Endothelial cell of umbilical vein (primary cell): ENCODE measurements at places on chromosomes 6 and 20. TPM values are rescaled to one million over a fixed set of nuclear protein-coding genes. Genes with fewer than 3 reads are reported as not detected.
A peak's percentile ranks its signal among the peaks of the same experiment; 100 is the strongest.

- no peak for DNase-seq
Measured at GRCh38 chr6:141848029-141848890, 284.5 kb upstream of the GJE1 start.

WFDC10B gene
- not detected in 2 replicates for total RNA-seq

DNA sequence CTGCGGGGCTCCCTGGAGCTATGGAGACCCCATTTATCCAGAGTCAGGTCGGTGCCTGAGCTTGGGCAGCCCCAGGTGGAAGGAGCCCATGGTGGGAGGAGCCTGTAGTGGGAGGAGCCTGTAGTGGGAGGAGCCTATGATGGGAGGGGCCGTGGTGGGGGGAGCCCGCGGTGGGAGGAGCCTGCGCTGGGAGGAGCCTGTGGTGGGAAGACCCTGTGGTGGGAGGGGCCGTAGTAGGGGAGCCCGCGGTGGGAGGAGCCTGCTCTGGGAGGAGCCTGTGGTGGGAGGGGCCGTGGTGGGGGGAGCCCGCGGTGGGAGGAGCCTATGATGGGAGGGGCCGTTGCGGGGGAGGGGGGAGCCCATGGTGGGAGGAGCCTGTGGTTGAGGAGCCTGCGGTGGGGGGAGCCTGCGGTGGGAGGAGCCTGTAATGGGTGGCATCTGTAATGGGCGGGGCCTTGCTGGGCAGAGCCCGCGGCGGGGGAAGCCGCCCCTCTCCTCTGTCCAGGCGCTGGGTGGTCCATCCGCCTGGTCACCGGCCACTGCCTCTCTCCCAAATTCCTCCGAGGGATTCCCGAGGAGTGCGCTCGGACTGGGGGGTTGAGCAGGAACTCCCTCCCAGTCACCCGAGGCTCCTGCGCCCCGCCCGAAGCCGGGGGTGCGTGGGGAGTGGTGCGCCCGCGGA, 567 bp upstream of the FNDC11 start:
- peak; percentile 84 for DNase-seq

TAB2 gene
- 34.2 and 37.4 TPM in 2 replicates for total RNA-seq

DNA sequence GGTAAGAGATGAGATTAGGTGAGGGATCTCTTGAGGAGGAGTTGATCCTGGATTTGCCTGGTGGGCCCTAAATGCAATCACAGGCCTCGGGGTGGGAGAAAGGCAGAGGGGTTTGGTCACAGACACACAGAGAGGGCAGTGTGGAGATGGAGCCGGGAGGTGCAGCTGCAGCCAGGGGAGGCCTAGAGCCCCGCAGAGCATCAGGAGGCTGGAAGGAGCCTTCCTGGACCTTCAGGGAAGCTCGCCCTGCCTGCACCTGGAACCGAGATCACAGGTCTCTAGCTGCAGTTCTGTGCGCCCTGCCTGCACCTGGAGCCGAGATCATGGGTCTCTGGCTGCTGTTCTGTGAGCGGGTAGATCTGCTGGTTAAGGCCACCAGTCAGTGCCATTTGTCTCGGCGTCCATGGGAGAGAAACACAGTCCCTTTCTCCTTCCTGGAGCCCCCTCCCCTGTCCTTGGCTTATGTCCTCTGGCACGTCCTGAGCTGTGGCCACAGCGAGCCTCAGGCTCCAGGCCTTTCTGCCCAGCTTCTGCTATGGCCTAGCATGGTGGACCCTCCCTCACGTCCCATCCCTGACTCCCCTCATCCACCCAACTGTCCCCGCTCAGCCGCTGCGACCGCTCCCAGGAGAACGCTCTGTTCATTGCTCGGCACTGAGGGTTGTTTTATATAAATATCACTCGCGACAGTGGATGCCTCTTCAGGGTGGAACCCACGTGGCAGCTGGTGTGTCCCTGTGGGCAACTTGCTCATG, 112.0 kb downstream of the DACT2 start:
- DNase-seq = no peak

ALDH5A1 gene
- total RNA-seq = 1.1 and 1.8 TPM in 2 replicates

ATP6V1G2 gene
- 0.84 and 1.4 TPM in 2 replicates for total RNA-seq

DNA sequence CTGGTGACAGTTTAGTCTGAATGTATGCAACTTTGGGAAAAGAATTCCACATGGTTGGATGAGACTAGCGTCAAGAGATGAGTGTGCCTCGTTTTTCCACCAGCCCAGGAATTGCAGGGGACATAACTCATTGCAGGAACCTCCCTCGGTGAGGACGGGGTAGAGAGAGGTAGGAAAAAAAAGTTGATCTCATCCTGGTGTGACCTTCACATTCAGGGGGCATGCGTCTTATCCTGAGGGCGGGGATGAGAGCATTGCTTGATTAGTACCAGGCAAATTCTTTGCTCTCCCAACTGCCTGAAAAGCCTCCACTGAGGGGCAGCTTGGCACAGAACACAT, 11.8 kb downstream of the TLDC2 start:
- DNase-seq = no peak

- DNase-seq = no peak
Measured at GRCh38 chr6:78110641-78111040, 457.8 kb downstream of the MEI4 start.

DNA sequence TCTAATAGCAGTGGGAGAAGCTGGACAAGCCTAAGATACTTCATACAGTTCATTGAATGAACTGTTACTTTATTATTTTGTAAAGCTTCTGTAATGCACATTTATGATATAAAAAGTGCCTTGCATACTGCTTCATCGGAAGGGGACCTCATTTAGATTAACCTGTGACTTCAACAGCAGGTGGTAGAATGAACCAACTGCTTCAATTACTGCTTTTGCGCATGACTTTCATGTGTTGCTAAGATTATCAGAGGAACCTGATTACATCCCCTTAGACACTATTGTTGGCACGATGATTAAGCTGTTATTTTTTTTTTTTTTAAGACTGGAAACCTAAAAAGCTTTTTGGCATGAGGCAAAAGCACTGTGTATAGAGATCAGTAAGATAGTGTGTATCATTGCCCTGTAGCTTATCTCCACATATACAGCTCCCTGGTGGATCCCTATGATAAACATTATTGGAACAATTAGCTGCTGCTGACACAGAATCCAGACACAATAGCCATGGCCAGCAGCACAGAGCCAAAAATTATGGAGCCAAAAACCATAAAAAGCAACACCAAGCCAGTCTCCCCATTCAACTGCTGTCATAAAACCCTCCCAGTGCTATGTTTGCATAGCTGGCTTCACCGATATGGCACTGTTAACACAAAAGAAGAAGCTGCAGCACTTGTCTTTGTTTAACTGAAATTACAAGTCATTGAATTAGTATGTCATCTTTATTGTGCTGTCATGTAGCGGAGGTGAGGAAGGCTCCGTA, 731.6 kb upstream of the MMS22L start:
- DNase-seq = no peak

DNA sequence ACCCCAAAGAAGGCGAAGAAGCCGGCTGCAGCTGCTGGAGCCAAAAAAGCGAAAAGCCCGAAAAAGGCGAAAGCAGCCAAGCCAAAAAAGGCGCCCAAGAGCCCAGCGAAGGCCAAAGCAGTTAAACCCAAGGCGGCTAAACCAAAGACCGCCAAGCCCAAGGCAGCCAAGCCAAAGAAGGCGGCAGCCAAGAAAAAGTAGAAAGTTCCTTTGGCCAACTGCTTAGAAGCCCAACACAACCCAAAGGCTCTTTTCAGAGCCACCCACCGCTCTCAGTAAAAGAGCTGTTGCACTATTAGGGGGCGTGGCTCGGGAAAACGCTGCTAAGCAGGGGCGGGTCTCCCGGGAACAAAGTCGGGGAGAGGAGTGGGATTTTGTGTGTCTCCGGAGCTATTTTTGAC, 69.6 kb downstream of the HFE start:
- no peak for DNase-seq

DNA sequence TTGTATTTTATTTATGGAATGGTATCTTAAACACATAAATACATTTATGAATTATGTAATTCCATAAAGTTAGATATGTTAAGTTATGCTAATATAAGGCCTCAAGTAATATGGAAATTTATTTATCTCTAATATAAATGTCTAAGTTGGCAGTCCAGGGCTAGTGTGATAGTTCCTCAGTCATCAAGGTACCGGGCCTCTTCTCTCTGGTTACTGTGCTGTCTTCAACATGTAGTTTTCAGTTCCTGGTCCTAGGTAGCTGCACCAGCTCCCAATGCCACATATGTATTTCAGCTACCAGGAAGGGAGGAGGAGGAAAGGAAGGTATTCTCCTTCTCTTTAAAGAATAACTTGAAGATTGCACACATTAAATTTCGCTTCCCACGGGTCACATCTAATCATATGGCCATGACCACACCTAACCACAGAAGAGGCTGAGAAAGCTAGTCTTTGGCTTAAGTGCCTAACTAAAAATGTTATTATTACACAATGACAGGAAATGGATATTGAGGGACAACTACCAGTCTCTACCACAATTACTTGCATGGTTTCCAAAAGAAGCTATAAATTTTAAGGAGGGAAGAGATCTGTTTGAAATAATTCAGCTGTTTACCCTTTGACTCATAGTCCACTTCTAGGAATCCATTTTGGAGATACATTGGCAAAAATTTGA, 68.6 kb downstream of the BCKDHB start:
- no peak for DNase-seq

DNA sequence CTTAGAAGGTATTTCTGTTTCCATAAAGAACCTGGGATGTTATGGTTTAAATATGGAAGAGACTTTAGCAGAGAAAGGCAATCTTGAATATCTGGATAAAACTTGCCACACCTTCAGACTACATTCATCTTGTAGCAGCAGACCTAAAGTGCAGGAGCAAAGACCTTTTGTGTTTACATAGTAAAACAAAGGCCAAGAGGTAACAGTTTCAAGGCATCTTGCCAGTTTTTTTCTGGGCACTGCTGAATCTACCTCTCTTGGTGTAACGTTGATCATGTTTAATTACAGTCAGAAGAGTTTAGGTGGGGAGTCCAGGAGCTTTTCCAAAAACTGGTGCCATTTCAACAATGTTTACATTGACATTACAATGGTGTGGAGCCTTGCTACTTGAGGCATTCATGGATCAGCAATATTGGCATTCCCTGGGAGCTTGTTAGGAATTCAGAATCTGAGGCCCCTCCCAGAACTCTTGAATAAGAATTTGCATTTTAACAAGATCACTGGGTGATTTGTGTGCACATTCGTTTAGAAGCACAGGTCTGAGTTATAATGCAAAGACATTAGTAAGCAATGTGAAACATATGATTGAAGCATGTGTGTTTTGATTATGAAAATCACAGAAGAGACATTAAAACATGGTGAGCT, 94.5 kb downstream of the F13A1 start:
- DNase-seq = no peak

DNA sequence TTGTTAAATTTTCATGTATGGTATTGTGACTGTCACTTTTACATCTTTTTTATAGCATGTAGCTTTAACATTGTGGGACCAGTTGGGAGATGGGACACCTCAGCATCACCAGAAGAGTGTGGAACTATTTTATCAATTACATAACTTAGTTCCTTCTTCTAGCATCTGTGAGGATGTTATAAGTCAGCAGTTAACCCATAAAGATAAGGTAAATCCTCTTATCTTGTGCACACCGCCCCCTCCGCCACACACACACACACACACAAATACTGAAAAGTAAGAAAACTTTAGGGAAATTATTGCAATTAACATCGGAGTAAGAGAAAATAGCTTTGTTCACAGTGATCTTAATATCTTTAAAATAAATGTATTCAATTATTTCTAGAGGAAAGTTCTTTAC, 60.9 kb downstream of the PGM3 start:
- DNase-seq = no peak

DNA sequence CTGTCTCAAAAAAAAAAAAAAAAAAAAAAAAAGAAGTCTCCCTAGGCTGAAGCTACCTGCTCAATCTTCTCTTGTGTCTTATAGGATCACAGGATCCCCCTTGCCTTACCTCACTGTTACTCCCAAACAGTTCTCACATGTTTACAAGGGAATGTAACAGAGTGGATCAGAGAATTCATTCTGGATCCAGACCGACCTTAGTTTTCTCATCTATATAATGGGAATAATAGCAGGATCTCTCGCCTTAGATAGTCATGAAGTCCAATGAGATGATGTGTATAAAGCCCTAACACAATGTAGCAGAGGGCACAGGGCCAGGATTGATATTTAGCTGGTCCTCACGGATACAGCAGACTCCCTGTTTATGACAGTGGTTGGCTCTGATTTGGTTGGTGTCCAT, 2.3 kb upstream of the FAM110A start:
- no peak for DNase-seq

TUBB2B gene
- total RNA-seq = 3.6 and 8.3 TPM in 2 replicates

OOEP gene
- total RNA-seq = not detected in 2 replicates

DNA sequence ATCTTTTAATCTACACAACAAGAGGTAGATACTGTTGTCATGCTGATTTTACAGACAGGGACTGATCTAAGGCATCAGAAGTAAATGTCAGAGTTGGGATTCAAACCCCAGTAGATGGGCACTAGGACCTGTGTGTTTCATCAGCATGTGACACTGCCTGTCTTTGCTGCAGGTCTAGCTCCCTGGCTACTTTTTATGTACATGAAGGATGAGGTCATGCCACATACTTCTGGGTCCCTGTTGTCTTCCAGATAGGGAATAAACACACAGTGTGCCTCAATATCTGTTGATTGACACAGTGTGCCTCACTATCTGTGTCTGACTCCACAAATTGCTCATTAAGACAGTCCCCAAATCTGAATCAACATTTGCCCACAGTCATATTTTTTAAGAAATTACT, 106.9 kb downstream of the TFAP2B start:
- DNase-seq = no peak

TNF gene
- not detected in 2 replicates for total RNA-seq

DDAH2 gene
- 109 and 116 TPM in 2 replicates for total RNA-seq

DNA sequence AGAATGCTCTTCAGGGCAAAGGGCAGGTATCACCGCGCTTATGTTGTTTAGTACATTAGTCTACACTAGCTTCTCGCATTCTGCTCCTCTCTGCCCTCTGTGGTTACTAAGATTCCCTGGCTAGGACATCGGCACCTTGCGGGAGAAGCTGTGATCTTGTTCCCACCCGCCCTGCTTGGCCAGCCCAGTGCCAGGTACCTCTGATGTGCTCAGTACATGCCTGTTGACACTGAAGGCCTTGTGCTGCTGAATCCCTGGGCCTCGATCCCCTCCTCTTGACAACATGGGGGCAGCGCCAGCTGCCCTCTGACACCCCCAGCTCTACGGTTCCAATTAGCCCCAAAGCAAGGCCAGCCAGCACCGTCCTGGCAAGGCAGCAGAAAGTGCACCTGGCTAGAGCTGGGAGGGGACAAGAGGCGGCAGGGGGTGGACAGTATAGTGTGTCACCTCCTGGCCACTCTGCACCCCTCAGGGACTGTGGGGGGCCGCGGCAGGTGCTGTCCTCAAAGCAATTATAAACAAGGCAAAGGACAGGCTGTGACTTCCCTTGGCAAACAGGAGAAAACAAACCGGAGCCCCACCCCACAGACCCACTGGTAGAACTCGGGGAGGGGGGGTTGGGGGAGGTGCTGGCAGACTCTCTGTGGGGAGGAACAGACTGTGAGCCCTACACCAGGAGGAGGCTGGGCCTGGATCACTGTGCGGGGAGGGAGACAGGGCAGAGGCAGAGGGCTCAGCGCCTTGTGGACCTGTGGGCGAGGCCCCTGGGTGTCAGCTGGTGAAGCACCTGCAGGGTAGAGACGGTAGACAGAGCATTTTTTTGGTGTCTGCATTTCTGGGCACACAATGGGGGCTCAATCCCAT, 7.1 kb downstream of the TFEB start:
- DNase-seq = no peak

- DNase-seq = no peak
Measured at GRCh38 chr6:152271776-152272464, 365.2 kb downstream of the SYNE1 start.

- no peak for DNase-seq
Measured at GRCh38 chr6:108732091-108732870, 115.9 kb upstream of the ARMC2 start.
